ENCODE measurements at places on chromosomes 16 and 17.
A peak's percentile ranks its signal among the peaks of the same experiment; 100 is the strongest.

- no peak for DNase-seq
Observed at GRCh38 chr17:38731526-38732294, 1.6 kb downstream of the CISD3 start.

DNA sequence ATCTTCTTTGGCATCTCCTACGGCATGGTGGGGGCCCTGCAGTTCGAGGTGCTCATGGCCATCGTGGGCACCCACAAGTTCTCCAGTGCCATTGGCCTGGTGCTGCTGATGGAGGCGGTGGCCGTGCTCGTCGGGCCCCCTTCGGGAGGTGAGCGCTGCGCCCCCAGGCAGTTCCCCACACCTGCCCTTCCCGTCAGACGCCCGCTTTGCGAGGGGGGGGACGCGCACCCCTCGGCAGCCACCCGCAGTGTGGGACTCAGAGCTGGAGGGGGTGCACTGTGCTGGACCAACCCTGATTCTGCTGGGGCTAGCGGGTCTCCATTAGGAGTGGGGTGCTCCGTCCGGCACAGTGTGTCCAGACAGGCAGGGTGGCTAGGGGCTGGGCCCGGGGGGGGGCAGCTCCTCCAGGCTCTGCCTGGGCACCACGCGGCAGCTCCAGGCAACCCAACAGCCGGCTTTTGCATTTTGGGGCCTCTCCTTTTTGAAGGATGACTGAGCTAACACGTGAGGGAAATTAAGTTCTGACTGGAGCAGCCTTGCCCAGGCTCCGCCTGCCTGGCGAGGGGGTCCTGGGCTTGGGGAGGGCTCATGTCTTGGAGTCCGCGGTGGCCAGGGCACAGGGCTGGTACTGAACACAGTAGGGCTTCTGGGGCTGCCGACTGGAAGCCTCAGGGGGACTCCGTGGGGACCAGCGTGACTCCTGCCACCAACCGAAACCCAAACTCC, 9.1 kb downstream of the SLC16A3 start:
- DNase-seq: no peak

GRCh38 chr17:39753514-39754160, 15.9 kb downstream of the GRB7 start:
- DNase-seq: peak; percentile 67

- no peak for DNase-seq
Observed at GRCh38 chr17:17728146-17728545, 46.9 kb downstream of the RAI1 start.

- no peak for DNase-seq
Observed at GRCh38 chr16:894841-895240, 75.9 kb downstream of the LMF1 start.

GRCh38 chr16:8581831-8582580, 8.3 kb downstream of the TMEM114 start:
- DNase-seq: no peak

DNA sequence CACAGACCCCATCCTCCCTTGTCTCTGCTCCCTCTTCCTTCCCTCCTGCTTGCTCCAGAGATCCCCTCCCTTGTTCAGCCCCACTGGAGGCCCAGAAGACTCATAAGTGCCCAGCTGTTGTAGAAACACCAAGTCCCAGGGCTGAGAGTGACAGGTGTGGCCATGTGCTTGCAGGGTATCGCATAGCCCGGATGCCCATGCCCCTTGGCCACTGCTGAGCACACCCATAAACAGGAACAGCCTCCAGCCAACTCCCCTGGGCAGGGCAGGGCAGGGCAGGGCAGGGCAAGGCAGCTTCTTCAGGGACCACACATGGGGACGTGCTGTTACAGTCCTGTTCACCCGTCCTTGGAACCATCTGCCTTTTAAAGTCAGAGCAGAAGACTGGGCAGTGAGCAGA, 2.0 kb downstream of the CACNG1 start:
- DNase-seq: no peak

DNA sequence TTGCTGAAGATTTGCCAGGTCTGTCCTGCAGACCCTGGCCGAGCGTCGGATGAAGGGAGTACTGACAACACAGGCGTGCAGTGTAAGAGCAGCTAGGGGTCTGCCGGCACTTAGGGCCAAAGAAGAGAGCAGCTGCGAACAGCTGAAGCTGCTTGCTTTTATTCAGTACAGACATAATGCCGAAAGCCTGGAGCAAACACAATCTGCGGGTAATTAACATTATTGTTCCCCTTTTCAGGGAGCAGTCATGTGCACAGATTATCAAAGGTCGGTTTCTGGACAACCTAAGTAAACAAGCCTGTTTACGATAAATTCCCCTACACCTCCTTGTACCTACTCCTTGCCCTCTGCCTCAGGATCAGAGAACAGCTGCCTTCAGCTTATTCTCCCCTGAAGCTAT, 12.0 kb upstream of the KRT23 start:
- DNase-seq: no peak

DNA sequence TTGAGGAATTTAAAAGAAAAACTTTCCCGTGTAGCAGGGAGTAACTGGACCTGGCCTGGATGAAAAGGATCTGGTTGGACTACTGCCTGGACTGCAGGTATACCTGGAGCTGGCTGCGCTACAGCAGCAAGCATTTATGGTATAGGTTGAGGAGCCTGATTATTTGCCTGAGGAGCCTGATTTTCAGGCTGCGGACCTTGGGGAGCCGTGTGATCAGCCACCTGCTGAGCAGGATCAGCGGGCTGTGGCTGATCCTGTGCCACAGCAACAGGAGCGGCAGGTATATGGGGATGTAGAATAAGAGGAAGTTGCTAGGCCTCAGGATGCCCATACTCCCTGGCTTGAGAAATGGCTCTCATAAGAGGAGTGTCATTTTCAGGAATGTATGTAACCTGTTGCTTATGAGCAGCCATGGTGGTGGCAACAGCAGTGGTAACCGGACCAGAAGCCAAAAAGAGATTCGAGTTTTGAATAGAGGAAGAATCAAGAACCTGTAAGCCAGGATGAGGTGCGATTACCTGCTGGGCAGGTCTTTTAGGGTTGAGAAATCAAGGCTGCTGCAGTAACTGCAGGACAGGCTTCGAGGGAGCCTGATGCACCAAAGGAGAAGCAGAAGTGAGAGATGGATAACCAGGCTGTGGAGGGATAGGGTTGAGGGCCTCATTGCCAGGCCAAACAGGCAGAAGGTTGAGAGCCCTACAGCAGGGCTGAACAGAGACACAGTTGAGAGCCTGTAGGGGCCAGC, 60.9 kb upstream of the ARL4D start:
- no peak for DNase-seq

DNA sequence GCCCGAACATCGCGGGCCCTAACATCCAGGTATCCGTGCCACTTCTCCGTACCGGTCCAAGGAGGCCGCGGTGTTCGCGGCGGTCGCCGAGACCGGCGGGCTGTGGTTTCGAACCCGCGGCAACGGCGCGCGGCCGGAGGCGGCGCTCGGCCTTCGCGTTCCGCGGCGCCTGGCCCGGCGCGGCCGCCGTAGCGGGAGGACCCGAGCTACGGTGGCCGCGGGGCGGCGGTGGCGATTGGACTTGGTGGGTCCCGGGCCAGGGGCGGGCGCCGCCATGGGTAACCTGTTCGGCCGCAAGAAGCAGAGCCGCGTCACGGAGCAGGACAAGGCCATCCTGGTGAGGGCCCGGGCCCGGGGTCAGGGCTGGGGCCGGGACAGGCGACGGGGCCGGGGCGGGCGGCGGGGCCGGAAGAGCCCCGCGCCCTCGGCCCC, at the start of gene CHMP6:
Gene CHMP6 (plus strand): TSS at position 197 of the 432 bp plus-strand sequence. CDS start 78 bp downstream, at position 275.
- peak; percentile 62 for DNase-seq

- no peak for DNase-seq
Observed at GRCh38 chr17:35889818-35890773, 9.9 kb upstream of the CCL5 start.

DNA sequence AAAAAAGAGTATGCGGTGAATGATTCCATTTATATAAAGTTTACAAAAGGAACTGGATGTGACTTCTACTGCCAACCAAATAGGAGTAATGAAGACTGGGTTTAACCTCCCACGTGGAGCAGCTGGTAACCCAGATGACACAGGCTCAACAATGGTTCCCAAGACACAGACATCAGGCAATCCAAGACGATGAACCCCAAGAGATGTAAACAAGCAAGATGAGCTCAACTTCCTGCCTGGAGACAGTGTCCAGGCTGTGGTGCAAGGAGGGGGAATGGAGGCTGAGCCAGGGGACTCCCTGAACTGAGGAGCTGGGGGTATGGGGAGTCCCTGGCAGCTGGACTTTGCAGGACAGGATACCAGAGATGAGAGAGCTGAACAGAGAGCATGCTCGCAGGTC, 104.7 kb downstream of the LITAF start:
- no peak for DNase-seq

DNA sequence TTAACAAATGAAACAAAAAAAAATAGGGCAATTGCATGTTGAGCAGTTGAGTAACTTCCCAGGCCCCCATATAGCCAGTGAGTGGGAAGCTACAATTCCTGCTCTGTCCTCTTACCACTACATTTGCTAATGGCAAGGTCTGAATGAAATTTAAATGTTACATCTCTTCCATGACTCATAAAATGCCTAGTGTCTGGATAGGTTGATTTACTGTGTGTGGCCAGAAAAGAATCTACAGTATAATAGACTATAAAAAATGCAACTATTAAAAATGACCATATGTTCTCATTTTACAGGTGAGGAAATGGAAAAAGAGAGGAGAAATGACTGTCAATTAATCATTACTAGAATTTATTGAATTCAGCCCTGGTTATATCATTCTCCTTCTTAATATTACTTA, 1199.3 kb downstream of the CDH11 start:
- no peak for DNase-seq

DNA sequence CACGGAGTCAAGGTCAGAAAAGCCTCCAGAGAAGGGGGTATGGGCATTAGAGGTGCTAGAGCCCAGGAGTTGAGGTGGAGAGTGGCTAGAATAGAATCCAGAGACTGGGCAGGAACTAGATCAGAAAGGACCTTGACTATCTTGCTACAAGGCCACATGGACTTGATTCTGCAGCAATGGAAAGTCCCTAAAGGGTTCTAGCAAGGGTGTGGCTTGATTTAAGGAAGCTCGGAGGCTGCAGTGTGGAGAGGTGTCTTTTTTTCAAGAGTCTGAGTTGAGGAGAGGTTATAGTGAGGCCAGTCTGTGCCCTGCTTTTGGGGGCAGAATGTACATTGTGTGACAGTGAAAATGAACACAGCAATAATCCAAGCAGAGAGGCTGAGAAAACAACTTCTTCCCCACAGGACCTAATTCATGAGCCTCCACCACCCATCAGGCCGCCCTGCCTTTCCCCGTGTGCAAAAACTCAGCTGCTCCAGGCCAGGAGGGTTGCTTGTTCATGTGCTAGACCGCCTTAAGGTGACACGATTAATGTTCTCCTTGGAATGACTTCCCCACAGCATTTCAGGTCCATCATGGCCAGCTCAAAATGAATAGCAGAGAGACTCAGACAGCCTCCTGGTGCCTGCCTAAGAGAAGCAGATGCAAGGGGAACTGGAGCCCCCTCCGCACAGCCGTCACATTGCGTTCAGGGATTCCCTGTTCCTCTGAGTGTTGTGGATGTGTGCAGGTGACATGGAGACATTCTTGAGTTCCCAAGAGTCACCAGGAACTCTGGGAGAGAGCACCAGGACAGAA, 8.7 kb upstream of the BEAN1 start:
- DNase-seq: no peak

GRCh38 chr16:90084215-90084950, 7.3 kb upstream of the PRDM7 start:
- no peak for DNase-seq

GRCh38 chr17:59124665-59125064, 18.0 kb upstream of the TRIM37 start:
- DNase-seq: no peak

- no peak for DNase-seq
Observed at GRCh38 chr17:44348234-44348987, 3.3 kb downstream of the GRN start.

DNA sequence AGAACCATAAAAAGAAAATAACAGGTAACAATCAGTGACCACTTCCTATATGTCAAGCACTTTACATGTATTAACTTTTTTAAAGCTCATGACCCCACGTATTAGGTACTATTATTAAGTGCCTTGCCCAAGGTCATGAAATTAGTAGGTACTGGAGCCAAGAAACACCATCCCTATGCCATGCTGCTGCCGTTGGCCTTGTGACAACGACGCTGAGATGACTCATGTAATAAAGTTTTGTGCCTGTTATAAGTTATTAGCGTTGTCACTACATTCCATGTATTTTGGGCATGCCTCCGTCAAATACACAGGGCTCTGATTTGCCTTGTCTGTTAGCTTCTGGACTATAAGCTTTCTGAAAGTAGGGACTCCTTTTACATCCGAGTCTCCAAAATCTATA, 1.4 kb downstream of the BBS2 start:
- DNase-seq: no peak

DNA sequence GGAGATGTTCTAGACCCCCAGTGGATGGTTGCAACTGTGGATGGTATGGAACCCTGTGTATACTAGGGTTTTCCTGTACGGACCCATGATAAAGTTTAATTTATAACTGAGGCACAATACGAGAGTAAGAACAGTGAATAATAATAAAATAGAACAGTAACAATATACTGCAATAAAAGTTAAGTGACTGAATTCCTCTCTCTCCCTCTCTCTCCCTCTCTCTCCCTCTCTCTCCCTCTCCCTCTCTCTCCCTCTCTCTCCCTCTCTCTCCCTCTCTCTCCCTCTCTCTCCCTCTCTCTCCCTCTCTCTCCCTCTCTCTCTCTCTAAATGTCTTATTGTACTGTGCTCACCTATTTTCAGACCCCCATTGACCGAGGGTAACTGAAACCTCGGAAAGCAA, 291.0 kb downstream of the IRF8 start:
- DNase-seq: no peak

Data from activated T-helper 9 cell treated with anti-CD3 and anti-CD28 coated beads, Interleukin-2, amount 50 U/mL, for 16 hours (primary cell).